ENCODE measurements at places on chromosomes 5 and 9.

GRCh38 chr9:34896112-34896511 lies 62.0 kb upstream of the PHF24 start:
- DNase-seq = no peak

GRCh38 chr9:114093031-114093471 lies 6.0 kb downstream of the KIF12 start:
- DNase-seq = no peak

GRCh38 chr5:132203464-132203818 lies 24.2 kb downstream of the P4HA2 start:
- DNase-seq = no peak

DNA sequence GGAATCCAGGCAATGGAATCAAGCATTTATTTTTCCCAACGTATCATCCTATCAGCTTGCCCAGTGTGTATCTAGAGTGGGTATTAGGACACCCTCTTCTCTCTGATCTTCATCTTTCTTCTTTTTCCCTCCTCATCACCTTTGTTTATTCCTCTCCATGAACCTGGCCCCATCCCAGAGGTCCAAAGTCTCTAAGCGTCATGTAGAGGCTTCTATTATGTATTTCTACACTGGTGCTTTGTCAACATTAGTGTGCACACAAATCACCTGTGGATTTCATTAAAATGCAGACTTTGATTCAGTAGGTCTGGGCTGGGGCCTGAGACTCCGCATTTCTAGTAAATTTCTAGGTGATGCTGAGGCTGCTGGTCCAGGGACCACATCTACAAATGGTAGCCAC lies 19.8 kb upstream of the PIP5K1B start:
- no peak for DNase-seq

DNA sequence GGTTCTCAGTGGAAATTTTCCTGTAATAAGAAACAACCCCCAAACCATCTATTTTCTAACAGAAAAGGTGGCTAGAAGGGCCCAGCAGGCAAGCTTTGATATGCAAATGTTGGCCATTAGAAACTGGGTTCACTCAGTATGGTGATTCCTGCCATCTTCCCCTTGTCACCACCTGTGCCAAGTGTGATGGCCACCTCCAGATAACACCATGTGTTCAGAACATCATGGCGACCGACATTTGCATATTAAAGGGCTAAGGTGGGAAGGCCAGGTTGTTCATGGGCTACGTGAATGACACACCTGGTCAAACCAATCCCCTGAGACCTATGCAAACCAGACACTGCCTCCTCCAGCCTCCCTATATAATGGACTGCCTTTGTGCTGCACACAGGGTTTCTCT lies 20.4 kb downstream of the FOXE1 start:
- no peak for DNase-seq

DNA sequence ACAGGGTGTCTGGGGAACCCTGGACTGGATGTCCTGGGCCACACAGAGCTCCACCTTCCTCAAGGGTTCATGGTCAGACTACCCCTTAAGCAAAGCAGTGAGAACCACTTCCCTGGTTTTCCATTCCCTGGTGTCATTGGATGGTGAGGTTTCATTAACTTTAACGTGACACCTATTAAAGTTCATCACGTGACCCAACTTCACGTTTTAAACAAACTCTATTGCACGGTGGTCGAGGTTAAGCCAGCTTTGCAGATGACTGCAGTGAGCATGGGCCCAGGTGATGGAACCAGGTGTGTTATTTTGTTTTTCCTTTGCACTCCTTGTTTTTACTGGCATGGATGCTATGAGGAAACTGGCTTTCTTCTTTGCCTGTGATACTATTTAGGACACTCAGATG lies 385.7 kb upstream of the IRX1 start:
- DNase-seq = no peak

GRCh38 chr5:124519396-124519795 lies 227.0 kb downstream of the ZNF608 start:
- no peak for DNase-seq

- no peak for DNase-seq
Measured at GRCh38 chr5:123966781-123967180, 454.8 kb downstream of the CSNK1G3 start.

DNA sequence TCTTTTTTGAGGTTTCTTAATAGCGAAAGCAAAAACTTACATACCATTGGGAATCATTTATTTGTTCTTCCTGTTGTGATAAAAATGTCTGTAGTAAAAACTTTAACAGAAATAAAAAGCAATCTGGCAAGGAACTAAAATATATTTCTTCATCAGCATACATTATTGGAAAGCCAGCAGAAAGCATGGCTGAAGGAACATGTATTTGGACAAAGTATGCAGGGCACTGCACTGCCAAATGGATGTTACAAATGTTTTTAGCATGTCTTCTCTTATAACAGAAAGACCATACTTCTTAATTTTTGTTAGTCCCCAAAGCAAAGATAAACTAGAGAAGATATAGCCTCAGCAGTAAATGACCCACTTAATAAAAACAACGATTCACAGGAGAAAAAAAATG lies 80.5 kb downstream of the SMIM15 start:
- no peak for DNase-seq

GRCh38 chr5:53613536-53613935 lies 53.1 kb downstream of the NDUFS4 start:
- DNase-seq = no peak

DNA sequence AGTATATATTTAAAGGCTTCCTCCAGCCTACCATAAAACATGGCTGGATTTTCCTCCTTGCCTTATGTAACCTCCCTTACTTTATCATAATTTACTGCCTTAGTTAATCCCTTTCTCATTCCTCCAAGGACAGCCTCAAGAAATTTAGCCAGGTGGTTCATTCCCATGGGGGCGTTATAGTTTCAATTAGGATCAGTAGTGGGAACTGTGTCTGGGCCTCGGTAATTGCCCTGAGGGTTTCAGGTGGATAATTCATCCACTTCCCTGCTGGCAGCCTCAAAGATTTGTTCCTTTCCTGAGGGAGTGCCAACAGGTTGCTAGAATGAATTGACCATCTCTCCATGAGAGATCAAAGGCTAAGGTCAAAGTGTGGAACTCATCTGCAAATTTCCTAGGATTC lies 4.3 kb upstream of the GM2A start:
- no peak for DNase-seq

GRCh38 chr5:179852993-179853547 lies 5.5 kb downstream of the MRNIP start:
- DNase-seq = no peak

GRCh38 chr9:91412941-91413340 lies 10.7 kb downstream of the NFIL3 start:
- DNase-seq = no peak

DNA sequence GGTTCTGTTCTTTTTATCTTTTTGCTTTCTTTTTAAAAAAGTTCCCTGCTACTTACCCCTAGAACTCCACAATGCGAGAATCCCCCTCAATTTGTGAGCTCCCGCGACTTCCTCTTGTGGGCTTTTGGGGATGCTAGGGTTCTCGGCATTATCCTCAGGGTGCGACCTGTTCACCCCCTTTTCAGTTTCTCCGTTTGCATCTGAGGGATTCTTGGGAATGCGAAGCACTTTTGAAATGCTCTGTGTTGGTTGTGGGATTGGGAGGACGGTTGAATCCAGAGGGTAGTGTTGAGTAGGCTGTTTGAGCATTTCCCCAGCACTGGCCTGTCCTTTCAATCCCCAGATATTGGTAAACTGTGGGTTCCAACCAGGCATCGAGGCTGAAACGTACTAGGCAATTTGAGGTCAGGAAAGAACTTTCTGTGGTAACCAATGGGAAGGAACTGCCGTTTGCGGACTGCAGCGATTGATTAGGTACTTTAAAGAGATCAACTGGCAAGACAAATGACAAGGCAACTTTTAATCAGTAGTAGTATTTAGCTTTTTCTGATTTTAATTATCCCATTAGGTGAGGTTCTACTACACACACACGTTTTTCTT lies 415 bp downstream of the XRCC4 start:
- no peak for DNase-seq

DNA sequence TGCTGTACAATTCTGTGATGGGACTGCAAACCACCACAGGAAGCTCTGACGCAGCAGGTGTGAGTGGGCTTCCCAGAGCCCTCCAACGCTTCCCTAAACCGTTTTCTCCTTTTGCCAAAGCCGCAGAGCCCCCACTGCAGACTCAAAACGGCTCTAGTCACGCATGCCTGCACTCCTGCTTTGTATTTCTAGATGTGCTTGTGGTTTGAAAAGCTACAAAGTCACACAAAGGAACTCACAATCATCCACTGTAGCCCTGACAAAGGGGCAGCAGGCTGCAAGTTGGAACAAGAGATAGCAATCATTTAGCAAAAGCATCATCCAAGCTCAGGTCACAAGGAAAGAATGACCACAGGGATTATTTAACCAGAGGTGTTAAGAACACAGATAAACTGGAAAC lies 79.3 kb downstream of the PTPN3 start:
- DNase-seq = no peak

All from esophagus muscularis mucosa (tissue), 4 donors.